ENCODE measurements at places on chromosomes 2 and 18. TPM values are rescaled to one million over a fixed set of nuclear protein-coding genes. Genes with fewer than 3 reads are reported as not detected.

UPP2 gene
- total RNA-seq = not detected

QPCT gene
- total RNA-seq = 3.4 TPM

ANO7 gene
- not detected for total RNA-seq

CLASP1 gene
- 20.8 TPM for total RNA-seq

LYPD6 gene
- total RNA-seq = 0.94 TPM

- DNase-seq = no peak
These were observed 20.1 kb downstream of the CEP68 start for GRCh38 chr2:65076345-65076710.

DNA sequence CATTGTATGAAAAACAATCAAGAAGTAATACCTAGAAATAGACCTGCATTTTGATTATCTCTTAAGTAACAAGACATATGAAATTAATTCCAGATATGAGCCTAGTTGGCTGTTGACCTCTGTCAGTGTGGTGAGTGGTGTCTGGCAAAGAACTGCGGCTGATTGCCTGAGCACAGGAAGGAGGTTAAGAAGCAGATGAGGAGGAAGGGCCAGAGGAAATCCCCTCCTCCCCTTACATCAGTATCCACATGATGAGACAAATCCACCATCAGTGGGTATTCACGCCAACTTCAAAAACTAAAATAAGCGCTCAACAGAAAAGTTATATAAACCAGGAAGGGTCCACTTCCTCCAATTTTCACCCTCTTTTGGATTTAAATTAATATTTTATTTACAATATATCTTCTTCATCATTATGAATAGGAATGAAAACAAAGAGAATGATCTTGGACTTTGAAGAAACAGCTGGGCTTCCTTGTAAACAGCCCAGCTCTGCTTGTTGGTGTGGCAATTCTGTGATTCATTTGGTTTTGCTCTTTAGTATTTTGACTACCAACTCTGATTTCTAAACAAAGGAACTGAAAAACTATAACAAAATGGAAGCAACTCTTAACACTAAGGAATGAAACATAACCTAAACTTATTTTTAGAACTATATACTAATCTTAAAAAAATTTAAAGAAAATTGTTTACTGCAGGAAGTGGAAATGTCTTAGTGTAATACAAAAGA lies 27.3 kb downstream of the RFTN2 start:
- DNase-seq = no peak

DNA sequence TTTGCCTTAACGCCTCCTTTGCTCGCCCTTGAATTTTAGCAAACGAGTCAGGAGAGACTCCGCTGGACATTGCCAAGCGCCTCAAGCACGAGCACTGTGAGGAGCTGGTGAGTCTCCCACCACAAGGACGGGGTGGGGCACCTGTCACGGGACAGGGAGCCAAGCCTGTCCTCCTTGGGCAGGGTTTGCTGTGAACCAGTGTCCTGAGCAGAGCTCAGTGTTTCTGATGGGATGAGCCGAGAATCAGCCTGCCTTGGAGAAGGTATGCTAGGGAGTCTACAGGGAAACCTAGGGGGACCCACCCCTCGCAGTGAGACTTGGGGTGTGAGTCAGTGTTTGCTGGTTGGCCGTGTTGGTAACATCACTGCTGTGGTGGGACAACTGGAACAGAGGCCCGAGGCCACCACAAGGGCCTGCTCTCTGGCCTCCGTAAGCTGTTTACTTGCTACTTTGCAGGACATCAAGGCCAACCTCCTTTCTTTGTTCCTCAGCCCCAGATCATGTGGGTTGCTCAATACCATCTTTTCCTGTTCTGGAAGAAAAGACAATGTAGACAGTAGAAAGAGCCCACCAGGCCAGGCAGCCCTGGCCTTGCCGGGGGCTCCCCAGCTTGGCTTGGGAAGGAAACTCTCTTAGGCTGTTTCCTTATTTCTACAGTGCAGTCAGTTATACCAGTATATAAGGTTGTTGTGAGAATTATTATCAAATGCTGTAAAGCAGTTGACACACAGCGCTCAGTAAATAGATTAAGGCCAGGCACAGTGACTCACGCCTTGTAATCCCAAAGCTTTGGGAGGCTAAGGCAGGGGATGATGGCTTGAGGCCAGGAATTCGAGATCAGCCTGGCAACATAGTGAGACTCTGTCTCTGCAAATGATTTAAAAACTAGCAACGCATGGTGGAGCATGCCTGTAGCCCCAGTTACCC lies 42.4 kb downstream of the ITGB1BP1 start:
- peak; percentile 92 for DNase-seq

DNA sequence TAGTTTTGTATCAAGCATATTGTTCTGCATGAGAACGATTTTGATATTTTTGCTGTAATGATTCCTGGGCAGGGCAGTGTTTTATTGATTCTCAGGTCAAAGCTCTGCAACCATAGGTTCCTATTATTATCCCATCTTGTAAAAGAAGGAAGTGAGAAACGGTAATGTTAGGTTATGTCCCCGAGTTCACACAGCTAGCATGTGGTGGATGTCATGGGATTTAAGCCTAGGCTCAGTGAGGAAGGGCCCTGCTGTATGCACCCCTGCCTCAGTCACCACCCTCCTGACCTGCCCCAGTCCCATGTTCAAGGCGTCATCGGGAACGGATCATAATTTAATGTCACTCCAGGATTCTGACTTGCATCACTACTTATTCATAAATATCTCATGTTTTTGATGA lies 10.7 kb downstream of the ACP1 start:
- DNase-seq = no peak

DNA sequence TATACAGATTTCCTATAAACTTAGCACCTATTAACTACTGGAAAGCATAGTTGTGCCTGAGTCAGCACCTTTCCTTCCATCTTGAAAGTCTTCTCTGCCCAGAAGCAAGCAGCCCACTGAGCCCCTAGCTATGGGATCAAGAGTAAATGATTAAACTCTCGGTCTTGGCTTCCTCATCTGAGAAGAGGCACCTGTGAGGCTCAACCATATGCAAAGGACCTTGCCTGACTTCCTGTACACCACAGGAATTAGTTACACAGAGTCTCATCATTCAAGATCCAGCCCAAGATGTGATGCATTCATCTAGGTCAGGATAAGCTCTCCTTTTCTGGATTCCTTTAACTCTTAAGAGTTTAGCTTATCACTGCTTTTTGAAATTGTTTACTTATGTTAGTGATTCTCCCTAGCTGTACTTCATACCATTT lies 96.0 kb downstream of the CDH2 start:
- DNase-seq = no peak

GRCh38 chr2:175999283-175999819 lies 2.7 kb downstream of the LNPK start:
- DNase-seq = no peak

DNA sequence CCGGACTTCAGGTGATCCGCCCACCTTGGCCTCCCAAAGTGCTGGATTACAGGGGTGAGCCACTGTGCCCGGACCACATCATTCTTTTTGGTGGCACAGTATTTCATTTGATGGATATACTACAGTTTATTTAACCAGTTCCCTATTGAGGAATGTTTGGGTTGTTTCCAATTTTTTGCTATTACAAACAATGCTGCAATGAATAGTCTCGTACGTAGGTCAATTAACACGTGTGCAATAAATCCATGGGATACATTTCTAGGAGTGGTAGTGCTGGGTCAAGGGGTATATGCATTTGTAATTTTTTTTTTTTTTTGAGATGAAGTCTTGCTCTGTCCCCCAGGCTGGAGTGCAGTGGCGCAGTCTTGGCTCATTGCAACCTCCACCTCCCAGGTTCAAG lies 28.4 kb upstream of the XPO1 start:
- DNase-seq = no peak

DNA sequence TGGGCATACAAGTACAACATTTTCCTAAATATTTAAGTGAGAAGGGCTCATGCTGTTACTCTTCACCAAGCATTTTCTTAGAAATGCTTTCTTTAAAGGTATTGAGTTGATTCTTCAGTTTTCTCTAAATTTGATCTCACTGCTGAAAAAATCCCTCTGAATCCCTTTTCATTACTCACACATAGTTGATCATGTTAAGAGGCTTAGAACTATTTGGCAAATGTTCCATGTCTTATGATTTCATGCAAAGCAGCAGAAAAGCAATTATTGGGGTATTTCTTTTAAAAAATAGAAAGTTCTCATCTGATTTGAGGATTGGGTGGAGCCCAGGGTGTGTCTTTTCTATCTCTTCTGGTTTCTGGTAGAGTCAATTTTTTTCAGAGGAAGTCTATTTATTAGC lies 1079.8 kb upstream of the ZEB2 start:
- no peak for DNase-seq

GRCh38 chr18:11891737-11892136 lies 16.4 kb downstream of the MPPE1 start:
- no peak for DNase-seq

- DNase-seq = no peak
These were observed 43.0 kb downstream of the CAPN13 start for GRCh38 chr2:30764021-30764800.

GRCh38 chr2:8346706-8347430 lies 335.0 kb upstream of the ID2 start:
- DNase-seq = no peak

DNA sequence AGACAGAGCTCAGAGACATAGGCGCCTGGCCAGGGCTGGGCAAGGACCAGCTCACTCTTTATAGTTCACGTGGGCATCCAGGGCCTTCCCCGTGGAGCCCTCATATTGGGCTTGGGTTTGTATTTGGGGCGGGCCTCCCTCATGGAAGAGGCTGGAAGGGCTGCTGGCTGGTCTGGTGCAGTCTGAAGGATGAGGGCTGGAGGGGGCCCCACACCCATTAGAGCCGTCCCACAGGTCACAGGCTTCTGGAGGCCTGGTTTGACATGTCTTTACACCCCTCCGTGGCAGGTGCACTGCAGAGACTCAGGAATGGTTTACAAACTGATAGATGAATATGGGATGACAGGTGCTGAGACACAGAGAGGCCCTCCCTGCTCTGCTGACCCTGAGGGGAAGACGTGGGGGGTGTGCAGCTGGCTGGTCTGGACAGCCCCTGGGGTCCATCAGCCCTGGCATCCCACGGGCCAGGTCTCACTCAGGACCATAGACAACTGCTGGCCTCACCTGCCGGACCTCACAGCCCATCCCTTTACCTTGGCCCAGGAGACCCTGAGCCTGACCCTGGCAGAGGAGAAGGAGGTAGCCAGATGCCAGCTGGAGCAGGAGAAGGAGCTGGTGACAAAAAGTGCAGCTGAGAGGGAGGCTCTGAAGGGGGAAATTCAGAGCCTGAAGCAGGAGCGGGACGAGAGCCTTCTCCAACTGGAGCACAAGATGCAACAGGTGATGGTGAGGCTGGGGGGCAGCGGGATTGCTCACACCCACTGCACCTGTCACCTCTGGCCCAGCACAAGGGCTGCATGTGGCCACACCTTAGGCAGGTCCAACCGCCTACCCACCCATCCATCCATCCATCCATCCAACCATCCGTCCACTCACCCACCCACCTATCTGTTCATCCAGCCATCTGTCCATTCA lies 43.9 kb downstream of the CROCC2 start:
- DNase-seq = no peak

DNA sequence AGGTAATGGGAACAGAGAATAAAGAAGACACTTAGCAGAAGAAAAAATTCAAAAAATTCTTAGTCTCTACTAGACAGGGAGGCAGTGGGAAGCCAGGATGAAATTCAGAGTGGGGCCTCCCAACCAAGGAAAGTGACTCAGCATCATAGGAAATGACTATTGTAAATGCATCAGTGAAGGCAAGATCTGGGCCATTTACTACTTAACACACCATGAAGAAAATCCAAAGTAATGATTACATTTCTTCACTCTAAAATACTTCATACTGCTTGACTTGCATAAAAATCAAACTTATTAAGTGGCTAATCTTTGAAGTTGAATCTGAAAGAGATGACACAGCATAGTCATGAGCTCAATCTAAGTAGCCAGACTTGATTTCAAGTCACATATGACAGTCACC lies 405.8 kb upstream of the SLC39A10 start:
- DNase-seq = no peak

DNA sequence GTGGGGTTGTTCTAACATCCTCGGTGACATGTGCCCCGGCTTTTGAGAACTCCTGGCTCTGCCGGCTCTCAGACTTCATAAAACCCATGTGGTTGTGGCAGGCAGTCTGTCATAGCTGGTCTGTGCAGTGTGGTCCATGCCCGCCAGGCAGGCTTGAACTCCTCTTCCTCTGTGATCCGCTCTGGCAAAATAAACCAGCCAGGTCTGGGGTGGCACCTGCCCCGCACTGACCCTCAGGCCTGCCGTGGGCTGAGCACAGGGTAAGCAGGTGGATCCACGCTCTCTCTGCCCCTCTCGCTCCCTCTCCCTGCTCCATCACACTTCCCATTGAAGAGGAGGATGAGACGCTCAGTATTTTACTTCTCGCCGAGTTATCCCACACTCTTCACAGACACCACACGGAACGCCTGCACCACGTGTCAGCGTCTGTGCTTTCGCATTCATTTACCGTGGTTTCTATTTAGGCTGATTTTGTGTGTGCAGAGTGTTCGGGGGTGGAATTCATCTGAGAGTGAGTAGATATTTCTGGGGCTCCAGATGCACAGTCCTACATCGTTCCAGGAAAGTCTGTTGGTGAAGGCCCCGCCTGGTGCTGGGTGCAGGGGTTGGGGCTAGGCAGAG lies 56.4 kb downstream of the RTP5 start:
- DNase-seq = no peak

- DNase-seq = no peak
These were observed 2.6 kb downstream of the ADAM23 start for GRCh38 chr2:206445948-206446347.

DNA sequence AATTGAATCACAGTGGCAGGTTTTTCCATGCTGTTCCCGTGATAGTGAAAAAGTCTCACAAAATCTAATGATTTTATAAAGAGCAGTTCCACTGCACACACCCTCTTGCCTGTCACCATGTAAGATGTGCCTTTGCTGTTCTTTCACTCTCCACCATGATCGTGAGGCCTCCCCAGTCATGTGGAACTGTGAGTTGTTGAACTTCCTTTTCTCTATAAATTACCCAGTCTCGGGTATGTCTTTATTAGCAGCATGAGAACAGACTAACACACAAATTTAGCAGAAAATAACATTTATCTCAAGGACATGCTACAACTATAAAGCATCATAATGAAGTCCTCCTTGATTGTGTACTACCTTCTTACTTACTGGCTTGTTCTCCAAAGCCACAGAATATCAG lies 1526.0 kb downstream of the LRP1B start:
- DNase-seq = no peak

- no peak for DNase-seq
These were observed 88.4 kb downstream of the SEMA4F start for GRCh38 chr2:74742471-74742870.

DNA sequence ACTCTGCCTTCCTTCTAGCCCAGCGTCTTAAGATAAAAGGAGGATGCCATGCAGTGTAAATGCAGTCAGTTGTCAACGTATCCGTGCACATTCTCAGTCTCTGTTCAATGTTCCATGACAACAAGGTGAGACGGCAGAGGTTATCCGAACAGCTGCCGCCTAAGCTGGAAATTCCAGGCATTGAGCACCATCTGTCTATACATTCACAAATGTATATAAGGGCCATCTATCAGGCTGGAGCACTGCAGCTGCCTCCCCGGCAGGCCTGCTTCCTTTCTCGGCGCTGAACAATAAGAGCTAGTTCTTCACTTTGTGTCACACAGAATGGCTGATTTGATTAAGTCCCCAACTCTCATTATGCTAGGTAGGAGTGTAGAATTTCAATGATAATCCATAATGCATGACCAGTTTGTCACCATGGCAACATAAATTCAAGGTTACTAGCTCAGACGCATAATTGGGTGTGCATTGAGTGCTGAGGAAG lies 282.2 kb upstream of the SOX11 start:
- no peak for DNase-seq

GRCh38 chr2:119527999-119528398 lies 3.7 kb upstream of the SCTR start:
- no peak for DNase-seq

All from MG63 (cell line).